Suprapubic skin (tissue), 4 donors: ENCODE measurements at places on chromosomes 1 and 21.

- DNase-seq = peak; percentile 21
Measured at GRCh38 chr1:246787781-246788513, 63.7 kb downstream of the SCCPDH start.

DNA sequence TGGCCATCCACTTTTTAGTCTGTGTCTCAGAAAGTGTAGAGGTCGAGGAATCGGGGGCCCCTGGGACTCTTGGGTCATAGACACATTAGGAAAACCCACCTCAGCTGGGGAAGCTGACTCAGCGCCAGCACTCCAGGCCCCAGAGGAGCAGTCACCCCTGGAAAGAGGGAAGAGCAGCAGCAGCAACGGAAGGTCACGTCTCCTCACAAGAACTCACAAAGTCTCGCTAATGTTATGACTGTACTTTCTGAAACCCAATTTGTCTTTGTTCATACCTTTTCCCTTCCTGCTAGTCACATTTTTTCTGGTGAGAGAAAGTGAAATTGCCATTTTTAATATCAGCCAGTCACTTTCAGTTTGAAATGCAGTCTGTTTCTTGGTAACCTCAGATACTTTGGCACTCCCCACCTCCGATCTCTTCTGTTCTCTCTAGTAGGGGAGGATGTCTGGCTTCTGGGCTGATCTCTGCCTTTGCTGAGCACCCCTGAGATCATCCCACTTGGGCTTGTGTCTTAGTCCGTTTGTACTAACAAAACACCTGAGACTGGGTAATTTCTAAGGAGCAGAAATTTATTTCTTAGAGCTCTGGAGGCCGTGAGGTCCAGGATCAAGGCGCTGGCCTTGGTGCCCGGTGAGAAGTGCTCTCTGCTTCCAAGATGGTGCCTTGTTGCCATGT lies 6.0 kb upstream of the NLRP3 start:
- DNase-seq = no peak

DNA sequence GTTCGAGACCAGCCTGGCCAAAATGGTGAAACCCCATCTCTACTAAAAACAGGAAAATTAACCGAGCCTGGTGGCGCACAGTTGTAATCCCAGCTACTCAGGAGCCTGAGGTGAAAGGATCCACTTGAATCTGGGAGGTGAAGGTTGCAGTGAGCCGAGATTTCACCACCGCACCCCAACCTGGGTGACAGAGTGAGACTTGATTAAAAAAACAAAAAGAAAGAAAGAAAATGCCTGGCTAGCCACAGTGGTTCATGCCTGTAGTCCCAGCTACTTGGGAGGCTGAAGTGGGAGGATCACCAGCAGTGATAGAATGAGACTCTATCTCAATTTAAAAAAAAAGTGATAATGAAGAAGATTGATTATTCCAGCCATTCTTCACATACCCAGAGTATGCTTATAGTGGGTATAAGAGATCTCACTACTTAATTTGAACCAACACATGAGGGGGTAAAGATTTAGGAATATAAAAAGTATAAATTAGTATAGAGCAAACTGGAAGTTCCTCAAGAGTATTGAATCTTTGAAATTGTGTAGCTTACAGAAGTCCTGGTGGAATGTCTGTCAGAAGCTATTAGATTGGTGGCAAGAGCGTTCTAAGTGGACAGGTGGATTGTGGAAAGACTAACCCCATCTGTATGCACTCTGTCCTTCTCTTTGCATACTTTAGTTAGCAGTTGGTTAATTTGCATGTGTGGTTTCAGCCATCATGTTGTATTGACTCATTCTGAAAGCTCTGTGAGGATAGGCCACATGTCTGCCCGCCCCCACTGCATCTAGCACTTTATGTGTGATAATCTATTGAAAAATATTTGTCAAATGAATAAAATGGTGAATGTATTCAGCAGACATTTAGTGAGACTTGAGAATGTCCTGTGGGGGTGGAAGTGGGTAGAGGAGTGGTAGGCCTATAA lies 25.0 kb downstream of the RLF start:
- no peak for DNase-seq

DNA sequence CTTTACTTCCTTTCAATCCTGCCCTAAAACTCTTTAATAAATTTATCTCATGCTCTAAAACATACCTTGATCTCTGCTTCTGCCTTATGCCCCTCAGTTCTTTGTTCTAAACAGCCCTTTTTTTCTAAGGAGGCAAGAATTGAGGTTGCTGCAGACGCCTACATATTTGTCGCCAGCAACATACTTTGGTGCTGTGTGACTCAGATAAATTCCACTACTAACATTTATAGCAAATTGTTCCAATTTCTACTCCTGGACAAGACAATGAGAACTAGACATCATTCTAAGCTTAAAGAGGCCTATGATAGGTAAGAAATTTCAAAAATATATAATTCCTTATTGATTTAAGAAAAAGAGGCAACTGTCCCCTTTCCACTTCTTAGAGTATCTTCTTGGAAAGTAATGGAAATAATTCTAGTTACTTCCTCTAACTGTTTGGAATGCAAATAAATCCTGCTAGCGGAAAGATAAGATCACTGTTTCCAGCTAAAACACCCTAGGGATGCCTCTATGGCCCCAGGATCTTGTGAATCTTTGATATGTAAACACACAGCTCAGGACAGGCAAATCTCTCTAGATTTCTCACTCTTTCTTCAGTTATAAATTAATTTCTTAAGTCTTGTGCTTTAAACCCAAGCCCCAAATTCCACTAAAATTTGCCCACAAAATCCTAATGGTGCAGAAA lies 869.1 kb downstream of the KCNT2 start:
- DNase-seq = no peak

DNA sequence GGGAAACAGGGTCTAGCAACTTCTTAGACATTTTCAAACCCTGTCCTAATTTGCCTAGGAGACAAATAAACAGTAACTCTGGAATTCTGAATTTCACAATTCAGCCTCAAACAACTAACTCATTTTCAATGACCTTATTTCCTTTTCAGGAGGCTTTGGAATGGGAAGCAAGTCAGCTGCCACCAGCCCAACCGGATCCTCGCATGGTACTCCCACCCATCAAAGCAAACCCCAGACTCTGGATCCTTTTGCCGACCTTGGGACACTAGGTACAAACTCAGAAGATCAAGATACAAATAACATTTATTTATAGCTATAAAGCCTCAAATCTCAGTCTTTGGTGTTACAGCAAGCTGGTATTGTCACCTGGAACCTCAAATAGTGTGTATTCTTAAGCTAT lies 18.9 kb upstream of the LEPR start:
- DNase-seq = no peak

DNA sequence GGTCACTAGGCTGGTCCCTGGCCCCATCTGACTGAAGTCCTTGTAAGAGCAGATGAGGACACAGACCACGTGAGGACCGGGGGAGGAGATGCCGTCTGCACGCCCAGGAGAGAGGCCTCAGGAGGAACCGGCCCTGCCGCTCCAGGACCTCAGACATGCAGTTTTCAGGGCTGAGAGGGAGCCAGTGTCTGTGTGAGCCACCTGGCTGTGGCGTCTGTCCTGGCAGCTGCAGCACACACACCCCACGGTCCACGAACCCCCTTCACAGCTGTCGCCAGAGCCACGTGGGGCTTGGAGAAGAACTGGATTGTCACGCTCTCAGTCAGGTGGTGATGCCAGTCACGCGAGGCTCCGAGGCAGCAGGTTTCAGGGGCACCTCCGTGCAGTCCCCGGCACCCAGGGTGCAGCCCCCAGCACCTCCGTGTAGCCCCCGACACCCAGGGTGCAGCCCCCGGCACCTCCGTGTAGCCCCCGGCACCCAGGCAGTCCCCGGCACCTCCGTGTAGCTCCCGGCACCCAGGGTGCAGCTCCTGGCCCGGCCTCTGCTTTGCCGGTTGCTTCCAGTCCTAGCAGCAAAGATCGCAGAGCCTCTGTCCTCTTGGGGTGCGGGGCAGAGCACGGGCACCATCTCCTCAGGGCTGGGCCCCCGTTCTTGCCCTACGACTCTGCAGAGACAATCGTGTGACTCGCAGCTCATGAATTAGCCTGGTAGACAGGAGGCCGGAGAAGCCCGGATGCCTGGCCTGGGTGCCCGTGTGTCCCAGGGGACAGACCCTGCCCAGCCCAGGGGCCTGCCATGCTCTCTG lies 19.0 kb upstream of the SUMO3 start:
- DNase-seq = no peak

- no peak for DNase-seq
Measured at GRCh38 chr1:184945029-184945428, 29.3 kb downstream of the NIBAN1 start.
